SK-N-DZ (cell line): ENCODE measurements at places on chromosomes 2 and 18.

DNA sequence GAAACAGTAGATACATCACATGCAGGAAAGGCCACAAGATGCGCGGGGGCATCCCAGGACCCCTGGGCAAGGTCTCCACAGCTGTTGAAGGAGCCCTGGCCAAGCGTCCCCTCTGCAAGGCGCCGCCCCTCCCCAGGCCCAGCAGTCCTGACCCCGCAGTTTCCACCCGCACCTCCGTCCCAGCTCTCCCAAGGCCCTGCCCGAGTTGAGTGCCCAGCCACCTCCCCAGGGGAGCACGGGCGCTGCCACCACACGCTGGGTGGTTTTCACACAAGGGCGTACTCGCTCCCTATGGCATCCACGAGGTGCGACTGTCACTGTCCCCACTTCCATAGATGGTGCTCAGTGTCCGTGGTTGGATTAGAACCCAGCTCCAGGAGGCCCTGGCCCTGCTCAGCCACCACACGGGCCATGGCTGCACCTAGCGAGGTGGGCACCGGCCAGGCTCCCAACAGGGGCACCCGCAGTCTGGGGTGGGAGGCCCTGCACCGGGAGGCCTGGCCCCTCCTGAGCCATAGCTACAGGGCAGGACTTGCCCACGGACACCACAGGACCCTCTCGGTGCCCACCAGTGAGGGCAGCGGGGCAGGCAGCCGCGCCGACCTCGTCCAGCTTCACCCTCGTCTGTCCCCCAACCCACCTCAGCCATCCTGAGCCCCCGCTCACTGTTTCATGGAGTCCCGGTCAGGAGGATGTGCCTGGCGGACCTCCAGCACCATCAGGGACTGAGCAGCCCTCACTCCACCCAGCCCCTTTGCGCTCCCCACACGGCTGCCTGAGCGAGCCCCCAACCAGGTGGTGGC is 36.0 kb downstream of the KIF1A start:
- DNase-seq, result no peak

GRCh38 chr2:104766683-104767082 is 87.2 kb upstream of the POU3F3 start:
- no peak for DNase-seq

DNA sequence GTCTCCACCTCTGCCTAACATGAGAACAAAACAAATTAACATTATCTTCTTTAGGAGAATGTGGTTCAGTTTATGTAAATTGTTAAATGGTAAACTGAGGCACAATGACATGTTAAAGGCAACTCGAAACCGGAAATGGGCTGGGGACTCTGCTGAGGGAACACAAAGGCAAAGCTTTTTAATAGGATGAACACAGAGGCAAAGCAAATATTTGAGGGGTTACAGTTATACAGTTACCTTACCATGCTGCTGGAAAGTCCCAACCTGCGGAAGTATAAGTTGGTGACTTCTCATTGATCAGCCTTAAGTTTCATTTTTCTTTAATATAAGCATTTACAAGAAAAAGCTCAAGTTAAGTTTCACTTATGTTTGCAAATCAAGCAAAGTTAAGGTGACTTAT is 195.0 kb downstream of the DLGAP1 start:
- DNase-seq, result no peak

GRCh38 chr2:170714381-170715061 is 616 bp upstream of the SP5 start:
- DNase-seq, result no peak

DNA sequence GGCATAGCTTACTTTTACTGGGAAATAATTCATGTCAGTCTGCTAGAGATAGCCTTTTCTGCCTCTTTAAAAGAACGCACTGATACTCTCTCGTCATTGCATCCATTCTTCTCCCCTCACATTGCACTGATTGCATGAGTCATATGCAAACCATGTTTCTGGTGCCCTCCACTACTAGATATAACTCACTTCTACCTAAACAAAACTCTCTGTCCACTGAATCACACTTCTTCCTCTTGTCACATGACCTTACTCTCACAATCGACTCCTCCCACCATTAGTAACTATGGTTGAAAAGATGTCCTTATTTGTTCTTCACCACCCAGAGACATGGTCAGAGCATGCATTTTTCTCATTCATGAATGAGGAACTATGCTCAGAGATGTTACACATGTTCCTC is 158.0 kb downstream of the CSRNP3 start:
- DNase-seq, result no peak

GRCh38 chr2:64424416-64424987 is 29.5 kb upstream of the LGALSL start:
- no peak for DNase-seq

DNA sequence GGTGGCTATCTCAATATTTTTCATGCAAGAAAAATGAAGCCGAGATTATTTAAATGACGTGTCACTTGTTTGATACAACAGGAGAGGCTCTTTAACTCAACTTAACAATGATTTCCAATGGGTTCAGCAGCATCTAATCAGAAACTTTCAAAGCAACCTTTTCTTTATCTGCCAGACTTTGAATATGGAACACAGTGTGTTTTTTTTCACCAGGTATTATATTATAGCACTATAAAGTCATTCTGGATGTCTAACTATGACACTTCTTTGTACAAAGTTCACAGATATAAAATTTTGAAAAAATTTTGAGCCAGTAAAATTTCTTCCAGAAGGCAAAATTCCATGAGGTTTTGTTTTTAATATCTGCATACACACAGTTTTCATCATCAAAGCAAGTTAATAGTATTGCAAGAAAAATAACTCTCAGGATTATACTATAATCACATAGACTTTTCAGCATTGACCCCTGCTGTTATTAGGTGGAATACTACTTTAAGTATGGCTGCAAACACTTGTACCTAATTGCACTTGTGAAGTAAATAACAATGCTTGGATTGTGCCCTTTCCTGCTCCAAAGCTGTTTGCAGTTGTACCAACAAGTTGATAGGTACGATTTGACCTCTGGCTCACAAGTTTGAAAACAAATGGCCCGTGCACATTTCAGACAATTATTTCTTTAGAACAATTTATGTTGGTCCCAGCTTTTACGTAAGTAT is 44.0 kb upstream of the DSG1 start:
- no peak for DNase-seq
